Stimulated activated naive CD8-positive, alpha-beta T cell treated with anti-CD3 and anti-CD28 coated beads, Interleukin-15, Interleukin-2, amounts not matched to agents 100 U/mL and 50 U/mL, for 24 hours (primary cell): ENCODE measurements at places on chromosomes 7 and 10.

GRCh38 chr7:2156756-2157472 lies 75.8 kb downstream of the MAD1L1 start:
- no peak for DNase-seq

- peak; percentile 38 for DNase-seq
Observed at GRCh38 chr10:103692952-103693811, 162.2 kb downstream of the SH3PXD2A start.

- no peak for DNase-seq
Observed at GRCh38 chr7:22876986-22877729, 54.5 kb upstream of the TOMM7 start.

GRCh38 chr10:12556039-12556438 lies 206.7 kb downstream of the CAMK1D start:
- DNase-seq = no peak

DNA sequence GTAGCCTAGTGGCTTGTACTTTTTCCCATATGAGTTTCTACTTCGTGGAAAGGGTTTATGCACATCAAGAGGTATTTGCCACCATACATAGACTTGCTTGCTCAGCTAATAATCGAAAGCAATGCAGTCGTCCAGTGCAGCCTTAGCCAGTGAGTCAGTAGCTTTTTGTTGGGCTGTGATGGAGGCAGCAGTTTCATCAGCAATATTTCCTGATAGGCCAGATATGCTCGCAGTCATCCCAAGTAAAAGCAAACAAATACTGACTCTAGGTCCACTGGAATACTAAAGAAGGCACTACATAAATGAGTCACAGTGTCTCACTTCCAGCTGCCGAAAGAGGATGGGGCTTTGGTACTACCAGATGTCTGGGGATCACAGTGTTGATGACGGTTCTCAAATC lies 2.1 kb upstream of the BNIP3 start:
- DNase-seq = no peak

- no peak for DNase-seq
Observed at GRCh38 chr10:128130051-128130450, 3.8 kb upstream of the MKI67 start.

- no peak for DNase-seq
Observed at GRCh38 chr10:712089-712488, 22.6 kb upstream of the DIP2C start.

DNA sequence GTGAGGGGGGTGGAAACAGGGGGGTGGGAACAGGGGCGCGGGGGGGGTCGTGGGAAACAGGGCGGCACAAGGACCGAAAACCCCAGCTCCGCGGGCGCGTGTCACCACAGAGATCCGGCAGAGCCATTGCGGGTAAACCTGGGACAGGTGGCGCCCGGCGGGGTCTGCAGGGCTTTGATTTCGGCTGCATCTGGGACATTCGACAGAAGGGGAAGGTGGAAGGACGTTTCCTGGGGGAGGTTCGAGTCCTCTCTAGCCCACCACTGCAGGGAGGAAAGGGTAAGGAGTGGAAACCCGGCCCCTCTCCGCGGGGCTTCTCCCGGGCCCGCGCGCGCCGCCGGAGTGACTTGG lies 7.5 kb downstream of the NKX2-3 start:
- no peak for DNase-seq

DNA sequence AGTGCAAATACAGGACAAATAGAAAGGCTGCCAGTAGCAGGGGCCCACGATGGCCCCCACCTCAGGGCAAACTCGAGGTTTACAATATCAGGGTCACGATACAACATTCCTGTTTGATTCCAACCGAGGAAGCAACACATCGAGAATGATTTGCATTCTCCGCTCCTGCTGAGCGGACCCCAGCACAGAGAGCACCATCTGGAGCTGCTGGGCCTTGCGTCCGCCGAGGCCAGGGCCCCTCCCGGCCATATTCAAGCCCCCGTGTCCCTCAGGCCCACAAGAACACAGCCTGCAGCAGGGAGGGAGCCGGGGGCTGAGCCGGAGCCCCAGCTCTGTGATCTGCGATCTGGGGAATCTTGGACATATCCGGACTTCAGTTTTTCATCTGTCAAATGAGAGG lies 84.3 kb downstream of the PRKAG2 start:
- no peak for DNase-seq

DNA sequence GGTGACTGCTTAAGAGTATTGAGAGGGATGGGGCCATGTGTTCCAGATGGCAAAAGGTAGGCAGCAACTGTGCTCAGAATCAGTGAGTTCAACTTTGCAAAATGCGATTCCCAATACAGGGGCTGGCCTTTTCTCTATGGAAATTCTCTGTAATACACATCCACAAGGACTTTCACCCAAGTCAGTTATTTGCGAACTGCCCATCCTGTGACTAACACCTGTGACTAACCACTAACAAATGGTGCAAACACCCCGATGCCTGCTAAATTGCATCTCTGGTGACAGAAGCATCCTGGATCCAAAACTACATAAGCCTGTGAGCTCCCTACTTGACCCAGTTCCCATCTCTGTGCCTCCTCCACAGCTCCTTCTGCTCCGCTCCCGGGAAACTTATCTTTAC lies 9.0 kb upstream of the CUZD1 start:
- DNase-seq = no peak

DNA sequence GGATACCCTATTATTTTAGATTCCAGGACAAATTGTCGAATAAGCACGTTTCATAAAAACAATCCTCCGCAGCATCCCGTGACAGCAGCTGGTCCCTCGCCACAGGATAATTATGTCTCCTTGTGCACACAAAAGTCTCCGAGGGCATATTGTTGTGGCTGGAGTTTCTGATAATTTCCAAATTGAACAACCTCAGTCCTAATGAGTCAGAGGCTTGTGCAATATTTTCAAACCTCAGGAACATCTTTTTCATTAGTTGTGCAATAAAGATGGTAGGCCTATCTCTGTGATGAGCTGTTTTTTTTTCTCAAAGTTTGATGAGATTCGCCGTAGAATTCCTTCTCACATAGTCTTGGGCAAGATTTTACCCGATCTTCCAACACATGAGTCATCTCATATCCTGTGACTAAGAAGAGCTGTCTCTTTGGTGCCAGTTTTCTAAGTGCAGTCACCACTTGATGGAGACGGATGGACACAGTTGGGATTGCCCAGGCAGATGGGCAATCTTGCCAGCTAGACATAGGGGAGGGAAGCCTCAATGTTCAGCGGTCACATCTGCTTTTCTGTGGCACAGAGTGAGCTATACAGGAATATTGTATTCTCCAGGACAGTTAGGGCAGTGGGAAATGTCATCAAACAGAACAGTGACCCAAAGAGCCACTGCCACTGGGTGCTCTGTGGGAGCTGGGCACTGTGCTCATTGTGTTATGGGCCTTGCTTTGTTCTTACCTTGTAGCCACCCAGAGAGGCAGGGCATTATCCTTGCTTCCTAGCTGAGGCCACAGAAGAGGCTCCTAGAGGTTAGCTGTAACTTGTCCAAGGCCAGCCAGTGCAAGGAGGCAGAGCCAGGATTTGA lies 7.8 kb downstream of the HTRA1 start:
- DNase-seq = no peak

DNA sequence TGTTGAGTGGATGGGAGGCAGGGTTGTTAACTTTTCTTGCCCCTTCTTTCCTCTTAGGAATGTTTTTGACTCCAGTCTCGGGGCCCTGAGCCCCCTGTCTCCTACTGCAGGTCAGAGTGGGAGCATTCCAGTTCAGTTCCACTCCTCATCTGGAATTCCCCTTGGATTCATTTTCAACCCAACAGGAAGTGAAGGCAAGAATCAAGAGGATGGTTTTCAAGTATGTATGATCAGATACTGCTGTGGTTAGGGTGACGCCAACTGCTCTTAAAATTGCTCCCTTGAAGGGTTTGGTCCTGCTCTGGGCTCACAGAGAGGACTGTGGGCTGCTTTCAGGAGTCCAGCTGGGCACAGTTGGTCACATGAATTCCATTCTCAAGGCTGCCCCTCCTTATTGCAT lies 22.0 kb downstream of the VWA2 start:
- no peak for DNase-seq

- DNase-seq = no peak
Observed at GRCh38 chr7:123067814-123068213, 72.3 kb upstream of the TAS2R16 start.

DNA sequence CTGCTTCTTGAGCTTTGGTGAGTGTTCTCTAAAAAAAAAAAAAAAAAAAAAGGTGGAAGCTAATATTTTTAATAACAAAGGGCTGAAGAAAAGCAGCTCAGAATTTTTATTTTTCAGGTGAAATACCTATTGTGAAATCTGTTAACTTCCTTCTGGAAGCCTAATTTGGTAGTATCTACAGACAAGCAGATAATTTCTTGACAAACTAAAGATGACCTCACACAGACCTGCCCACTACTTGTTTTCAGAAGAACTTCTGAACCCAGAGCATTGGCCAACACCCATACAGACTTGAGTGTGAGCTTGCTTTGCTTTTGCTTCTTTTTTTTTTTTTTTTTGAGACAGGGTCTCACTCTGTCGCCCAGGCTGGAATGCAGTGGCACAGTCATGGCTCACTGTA lies 31.2 kb downstream of the LRRC4 start:
- no peak for DNase-seq

- no peak for DNase-seq
Observed at GRCh38 chr7:153838591-153838990, 213.6 kb upstream of the DPP6 start.

- peak; percentile 36 for DNase-seq
Observed at GRCh38 chr7:24572393-24572996, 757 bp upstream of the PALS2 start.

GRCh38 chr7:102415685-102416225 lies 17.6 kb upstream of the ORAI2 start:
- peak; percentile 70 for DNase-seq

DNA sequence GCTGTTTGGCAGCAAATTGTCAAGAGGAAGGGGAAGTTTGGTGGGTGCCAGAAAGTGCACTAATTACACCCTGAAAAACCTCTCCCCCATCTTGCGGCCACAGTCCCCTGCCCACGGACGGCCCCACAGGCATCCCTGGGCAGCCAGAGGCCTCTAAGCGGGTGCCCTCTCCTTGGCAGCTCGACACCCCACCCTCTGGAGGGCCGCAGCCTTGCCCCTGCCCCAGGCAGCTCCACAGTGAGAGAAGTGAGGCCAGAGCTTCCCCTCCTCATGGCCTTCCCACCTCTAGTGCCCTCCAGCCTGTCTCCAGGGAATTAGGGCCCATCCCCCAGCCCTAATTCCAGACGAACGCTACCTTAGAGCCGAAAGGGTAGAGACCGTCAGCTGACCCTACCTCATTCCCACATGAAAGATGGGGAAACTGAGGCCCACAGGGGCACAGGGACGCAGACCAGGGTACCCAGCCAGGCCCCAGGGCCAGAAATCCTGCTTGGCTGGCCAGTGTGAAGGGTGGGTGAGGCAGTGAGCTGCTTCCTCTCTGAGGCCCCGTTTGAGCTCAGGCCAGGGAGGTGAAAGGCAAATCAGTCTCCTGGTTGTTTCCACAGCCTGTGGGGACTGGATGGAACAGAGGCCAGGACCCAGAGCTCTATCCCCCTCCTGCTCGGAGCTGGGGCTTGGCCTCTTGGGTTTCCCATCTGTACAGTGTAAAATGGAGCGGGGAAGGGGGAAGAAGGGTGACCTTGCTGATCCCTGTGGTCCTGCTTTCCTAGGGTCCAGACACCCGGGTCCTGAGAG lies 10.0 kb downstream of the ZCCHC24 start:
- no peak for DNase-seq

GRCh38 chr10:1488970-1489548 lies 248.3 kb downstream of the ADARB2 start:
- peak; percentile 19 for DNase-seq

DNA sequence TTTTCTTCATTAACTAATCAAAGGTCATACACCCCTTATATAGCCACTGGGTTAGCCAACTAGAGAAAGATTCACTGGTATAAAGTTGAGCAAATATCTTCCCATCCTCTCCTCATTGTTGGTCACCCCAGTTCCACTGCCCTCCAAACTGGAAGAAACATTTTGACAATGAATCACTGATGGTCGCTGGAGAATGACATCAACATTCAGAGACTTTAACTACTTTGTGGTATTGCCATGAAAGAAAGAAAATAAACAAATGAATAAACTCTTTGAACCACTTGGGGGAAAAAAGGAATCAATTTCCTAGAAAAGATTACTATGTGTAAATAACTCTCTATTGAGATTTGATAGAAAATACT lies 23.4 kb downstream of the HYCC1 start:
- DNase-seq = no peak

DNA sequence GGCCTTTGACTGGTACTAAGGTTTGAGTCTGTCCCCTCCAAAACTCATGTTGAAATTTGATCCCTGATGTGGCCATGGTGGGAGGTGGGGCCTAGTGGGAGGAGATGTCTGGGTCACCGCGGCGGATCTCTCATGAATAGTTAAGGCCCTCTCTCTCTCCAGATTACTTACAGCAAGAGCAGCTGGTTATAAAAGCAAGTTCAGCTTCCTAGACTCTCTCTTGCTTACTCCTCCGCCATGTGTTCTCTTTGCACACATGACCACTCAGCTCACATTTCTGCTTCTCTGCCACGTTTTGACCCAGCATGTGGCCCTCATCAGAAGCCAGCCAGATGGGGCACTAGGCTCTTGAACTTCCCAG lies 29.9 kb upstream of the ZMIZ1 start:
- no peak for DNase-seq

DNA sequence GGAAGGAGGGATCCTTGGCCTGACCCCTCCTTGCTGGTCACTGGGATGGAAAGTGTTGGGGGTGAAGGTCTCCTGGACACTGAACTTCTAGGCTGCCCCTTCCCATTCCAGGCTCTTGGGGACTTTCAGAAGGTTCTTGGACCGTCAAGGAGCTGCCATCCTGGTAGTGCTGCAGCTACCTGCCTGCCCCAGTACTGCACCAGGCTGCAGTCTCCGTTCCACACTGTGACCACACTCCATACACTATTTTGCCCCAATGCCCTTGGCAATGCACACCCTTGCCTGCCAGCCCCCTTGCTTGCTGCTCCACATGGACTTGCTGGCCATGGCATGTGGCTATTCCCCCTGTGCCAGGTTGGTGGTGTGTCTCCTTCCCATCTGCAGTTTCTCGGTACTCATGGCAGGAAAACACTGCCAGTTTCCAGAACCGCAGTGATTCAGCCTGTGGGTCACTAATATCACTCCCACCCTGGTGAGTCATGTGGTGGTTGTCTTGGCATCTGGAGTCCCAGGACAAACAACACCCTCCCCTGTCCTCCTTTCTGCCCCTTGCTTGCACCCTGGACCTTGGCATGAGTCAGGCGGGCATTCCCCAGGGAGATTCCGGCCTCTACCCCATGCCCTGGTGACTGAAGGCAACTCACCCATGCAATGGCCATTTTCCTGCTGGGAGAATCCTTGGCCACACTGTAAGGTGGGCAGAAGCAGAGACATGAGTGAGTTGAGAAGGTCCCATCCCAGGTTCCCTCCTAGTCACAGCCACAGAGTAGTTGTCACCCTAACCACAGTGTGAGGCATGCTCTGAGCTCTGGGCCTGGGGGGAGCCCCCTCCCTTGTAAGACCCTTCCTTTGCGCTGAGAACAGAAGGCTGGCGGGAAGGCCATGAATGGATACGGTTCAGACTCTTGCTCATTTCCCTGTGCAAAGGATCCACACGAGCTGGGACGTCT lies 32.8 kb downstream of the GOLGA7B start:
- DNase-seq = peak; percentile 61

GRCh38 chr10:8052341-8052955 lies 2.0 kb upstream of the GATA3 start:
- no peak for DNase-seq

- no peak for DNase-seq
Observed at GRCh38 chr10:122404576-122404975, 30.1 kb downstream of the PLEKHA1 start.

GRCh38 chr7:1973321-1974251 lies 259.2 kb downstream of the MAD1L1 start:
- no peak for DNase-seq

- no peak for DNase-seq
Observed at GRCh38 chr10:122362621-122363020, 11.9 kb upstream of the PLEKHA1 start.
